Activated gamma-delta T cell (primary cell): ENCODE measurements at places on chromosomes 11 and 22.

- DNase-seq = no peak
Observed at GRCh38 chr22:37503850-37504249, 15.4 kb downstream of the CARD10 start.

DNA sequence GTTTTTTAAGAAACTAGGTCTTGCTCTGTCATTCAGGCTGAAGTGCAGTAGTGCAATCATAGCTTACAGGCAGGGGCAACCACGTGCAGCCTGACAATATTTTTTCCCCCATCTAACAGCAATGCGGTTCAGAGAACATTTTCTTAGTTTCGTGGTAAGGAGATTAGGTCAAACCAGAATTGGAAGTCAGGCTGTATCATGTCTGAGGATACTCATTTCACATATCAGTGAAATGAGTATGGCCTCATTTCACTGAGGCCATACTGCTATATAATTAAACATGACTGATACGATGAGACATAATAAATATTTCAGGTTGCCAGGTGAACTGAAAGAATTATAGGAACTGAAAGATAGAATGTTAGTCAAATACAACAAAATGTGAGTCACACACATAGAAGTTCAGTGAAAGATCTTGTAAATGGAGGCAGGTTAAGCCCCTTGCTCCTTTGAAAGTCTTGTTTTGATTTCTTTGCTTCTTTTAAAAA is 32.5 kb upstream of the IZUMO1R start:
- DNase-seq = no peak

DNA sequence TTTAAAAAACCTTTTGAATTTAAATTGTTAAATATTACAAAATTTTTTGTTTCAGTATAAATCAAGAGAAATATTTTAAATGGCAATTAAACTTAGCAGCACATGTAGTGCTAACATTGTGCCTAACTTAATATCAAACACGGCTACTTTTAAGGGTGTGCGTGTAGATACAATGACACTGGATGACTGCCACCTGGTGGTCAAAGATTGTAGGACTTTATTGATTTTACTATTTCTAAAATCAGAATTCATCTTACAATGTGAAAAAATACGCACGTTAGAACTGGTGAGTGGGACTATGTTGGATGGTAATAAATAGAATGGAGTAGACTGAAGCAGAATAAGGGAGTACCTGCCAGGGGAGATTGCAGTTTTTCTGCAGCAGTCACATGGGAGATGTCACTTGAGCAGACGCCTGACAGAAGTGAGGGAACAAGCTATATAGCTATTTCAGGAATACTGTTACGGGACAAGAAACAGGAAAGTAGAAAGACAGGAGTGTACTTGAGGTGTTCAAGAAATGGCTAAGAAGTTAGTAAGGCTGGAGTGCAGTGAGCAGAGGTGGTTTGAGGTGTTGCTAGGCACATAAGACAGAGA is 52.9 kb downstream of the UVRAG start:
- no peak for DNase-seq

DNA sequence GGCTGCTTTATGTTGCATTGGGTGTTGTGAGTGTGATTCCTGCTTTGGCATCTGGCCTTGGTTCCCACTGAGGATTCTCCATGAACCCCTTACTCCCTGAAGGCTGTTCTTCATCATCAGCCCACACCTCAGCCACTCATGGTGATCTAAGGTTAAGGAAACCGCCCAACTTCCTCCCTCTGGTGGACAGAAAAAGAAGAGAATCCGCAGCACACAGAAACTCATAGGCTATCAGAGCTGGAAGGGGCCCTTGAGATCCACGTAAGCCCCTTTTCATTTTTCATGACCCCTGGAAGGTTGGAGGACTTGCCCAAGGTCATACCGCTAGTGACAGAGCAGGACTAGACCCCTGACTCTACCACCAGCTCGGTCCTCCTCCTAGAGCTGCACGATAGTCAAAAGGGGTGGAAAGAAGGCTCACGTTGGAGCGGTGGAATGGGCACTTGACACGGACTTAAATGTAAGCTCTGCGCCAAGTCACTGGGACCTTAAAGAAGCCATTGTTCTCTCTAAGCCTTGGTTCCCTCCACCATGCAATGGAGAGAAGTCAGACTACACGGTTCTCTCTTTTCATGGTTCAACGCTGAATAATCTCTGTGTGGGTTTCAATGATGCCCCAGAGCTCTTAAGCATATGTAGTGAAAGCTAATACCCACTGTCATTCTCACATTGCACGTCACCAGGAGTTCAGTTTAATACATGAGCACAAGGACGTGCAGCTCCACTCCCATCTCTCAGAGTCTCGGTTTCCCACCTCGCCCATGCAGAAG is 83.6 kb upstream of the CRTAM start:
- no peak for DNase-seq

- no peak for DNase-seq
Observed at GRCh38 chr22:31800065-31800464, 46.2 kb downstream of the DEPDC5 start.

GRCh38 chr11:62555464-62556107 is 9.0 kb upstream of the AHNAK start:
- no peak for DNase-seq

GRCh38 chr11:122269824-122270223 is 153.8 kb upstream of the BLID start:
- DNase-seq = no peak

DNA sequence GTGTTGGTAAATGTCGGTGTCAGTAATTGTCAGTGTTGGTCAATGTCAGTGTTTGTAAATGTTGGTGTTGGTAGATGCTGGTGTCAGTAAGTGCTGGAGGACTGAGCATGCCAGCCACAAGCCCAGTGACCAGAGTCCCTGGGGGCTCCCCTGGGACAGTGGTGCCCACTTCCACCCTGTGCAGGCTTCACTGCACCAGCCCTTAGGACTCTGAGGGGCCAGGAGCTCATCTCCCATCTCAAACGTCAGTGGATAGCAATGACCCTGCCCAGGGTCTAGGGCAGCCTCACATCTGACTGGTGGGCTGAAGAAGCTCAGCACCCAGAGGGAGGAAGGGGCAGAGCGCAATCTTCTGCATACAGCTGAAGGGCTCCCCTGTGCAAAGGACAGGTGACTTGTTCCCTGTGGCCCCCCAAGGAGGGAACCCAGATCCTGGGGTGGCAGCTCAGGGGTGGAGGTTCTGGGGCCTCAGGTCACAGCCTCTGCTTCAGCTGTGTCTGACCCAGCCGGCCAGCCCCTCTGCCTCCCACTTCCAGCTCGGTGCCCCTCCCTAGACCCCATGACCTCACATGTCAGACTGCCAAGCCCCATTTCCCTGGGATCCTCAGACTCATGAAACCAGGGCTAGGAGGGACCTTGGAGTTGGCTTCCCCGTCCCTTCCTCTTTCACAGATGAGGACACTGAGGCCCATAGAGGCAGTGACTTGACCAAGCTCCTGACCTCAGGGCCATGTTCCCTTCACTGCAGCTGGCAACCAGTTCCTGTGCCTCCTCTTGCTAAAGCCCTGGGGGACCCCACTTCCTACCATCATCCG is 138.4 kb downstream of the CRYBB2 start:
- DNase-seq = no peak

- DNase-seq = no peak
Observed at GRCh38 chr22:25223269-25223850, 3.9 kb downstream of the CRYBB2 start.

DNA sequence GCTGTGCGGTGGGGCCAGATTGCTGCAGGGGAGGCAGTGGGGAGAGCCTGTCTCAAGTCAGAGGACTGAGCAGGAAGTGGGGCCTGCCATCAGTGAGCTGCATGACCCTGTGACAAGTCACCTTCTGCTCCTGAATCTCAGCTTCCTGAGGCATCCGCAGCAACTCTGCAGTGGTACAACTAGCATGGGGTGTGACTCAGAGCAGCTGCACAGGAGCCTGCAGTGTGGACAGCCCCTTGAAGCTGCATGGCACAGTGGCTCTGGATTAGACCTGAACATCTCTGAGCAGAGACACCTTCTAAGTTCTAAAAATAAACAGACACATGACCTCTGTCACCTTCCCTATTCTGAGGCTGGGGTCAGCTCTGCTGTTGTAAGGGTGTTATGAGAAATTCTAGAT is 18.0 kb downstream of the FAM227A start:
- DNase-seq = no peak

DNA sequence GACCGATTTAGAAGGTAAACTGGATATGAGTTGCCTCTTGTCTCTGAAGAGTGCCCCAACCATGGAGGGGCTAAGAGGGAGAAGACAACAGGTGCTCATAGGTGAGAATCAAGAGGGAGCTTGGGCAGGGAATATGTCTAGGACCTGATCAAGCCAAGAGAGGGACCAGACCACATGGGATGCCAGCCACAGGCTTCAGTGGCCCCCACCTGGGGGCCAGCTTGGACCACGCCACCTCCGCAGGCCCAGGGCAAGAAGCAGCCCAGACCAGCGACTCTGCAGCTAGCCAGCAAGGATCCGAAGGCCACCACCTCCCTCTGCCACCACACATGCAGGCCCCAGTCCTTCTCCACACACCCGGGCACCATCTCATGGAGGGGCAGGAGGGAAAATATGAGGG is 92.5 kb upstream of the LDLRAD3 start:
- no peak for DNase-seq

DNA sequence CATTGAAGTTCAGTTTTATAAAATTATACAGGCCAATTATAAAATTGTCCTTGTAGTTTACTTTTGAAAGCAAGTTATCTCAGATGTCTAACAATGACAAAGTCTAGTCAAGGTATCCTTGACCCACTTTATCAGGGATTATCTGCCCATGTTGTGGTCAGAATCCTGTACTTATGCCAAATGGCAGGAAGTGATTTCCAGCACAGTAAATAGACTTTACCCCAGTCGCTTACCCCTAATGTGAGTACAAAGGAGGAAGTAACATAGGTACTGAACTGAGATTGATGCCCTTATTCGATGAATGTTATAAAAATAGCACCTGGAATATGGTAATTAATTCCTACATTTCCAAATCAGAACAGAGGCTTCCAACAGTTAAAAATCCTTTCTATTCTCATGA is 355.7 kb downstream of the CNTN5 start:
- no peak for DNase-seq

DNA sequence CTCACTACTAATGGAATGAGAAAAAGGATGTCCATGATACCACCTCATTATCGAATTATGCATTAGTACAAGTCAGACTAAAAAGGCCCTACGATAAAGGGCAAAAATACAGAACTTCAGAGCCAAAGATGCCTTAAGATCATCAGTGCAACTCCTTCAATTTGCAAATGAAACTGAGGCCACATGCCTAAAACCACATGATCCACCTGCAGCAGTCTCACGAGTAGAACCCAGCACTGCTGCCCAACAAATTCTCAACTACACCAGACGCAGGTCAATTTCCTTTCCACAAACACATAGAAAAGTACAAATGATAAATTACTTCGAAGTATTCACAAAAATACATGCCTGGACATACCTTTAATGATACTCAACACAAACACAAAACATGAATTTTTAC is 20.1 kb downstream of the KMT5B start:
- DNase-seq = no peak

DNA sequence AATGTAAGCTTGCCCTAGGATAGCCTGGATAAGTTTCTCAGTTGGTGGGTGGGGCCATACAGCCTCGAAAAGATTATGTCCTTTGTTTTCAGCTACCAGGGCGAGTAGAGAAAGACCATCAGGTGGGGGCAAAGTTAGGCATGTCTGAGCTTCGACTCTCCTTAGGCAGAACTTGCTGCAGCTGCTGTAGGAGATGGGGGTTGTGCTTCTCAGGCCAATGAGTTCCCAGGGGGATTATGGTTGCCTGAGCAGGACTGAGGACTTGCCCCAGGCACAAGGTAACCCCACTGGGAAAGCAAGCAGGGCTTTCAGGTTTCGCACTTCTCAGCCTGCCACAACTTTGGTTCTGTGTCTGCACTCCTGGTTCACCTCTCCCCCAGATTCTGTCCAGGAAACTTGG is 173.4 kb upstream of the SESN3 start:
- DNase-seq = no peak

GRCh38 chr11:16373768-16374167 is 17.4 kb upstream of the SOX6 start:
- DNase-seq = no peak

GRCh38 chr11:128594226-128594625 is 6.9 kb upstream of the ETS1 start:
- DNase-seq = no peak

- peak; percentile 83 for DNase-seq
Observed at GRCh38 chr11:72813740-72814285, 398 bp upstream of the ATG16L2 start.

- no peak for DNase-seq
Observed at GRCh38 chr11:29200791-29201562, 815.9 kb downstream of the KCNA4 start.

DNA sequence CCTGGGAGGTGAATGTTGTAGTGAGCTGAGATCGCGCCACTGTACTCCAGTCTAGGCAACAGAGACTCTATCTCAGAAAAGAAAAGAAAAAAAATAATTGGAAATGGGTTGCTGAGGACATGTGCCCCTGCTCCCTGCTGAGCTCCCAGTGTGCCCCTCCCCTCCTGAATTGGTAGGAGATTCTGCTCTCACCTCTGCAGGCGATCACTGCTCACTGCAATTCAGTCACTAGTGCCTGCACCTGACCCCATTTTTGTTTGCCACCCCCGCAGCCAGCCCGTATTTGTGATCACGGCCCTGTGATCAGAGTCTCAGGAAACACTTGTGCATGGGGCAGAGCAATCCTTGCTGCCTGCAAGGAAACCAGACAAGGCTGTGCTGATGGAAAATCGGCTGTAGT is 16.3 kb upstream of the SEC14L3 start:
- DNase-seq = no peak

DNA sequence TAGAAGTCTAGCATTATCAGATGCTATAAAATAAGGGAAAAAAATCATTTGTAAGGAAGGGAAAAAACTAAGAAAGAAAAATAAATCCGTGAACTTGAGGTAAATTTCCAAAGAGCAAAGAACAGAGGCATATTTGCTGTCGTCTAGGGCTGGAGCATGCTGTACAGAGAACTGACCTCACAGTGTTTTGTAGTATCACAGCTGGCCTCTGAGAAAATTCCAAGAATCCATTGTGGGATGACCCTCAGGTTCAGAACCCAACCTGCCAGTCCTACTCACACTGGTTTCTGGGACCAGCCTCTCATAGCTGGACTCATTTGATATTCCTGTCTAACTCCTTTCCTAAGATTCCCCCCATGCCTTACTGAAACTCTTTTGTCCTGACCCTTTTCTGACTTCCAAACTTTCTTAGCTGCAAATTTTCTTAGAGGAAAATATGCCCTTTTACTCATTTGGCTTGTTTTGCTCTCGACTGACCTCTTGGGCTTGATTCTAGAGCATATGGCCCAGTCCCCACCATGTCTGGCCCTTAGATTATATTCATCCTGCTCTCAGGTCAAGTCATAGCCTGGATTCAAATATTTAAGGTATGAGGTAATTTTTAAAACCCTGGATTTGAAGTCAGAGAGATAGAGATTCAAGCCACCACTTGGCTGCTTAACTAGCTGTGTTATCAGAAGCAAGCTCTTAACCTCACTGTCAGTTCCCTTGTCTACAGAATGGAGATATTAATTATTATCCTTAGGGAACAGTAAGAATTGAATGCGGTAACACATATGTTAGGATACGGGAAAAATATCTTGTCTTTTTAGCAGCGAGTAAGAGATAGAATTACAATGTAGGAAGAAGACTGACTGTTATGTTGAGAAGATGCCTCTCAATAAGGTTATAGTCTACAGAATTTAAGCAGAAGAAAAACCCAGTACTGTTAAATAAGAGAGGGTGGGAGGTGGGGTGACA is 89.7 kb upstream of the KCNA4 start:
- no peak for DNase-seq

- no peak for DNase-seq
Observed at GRCh38 chr11:438101-438844, 3.5 kb downstream of the ANO9 start.
